ENCODE measurements at places on chromosomes 1 and 21.

- DNase-seq, result no peak
Measured at GRCh38 chr1:24918995-24919605, 11.0 kb downstream of the RUNX3 start.

DNA sequence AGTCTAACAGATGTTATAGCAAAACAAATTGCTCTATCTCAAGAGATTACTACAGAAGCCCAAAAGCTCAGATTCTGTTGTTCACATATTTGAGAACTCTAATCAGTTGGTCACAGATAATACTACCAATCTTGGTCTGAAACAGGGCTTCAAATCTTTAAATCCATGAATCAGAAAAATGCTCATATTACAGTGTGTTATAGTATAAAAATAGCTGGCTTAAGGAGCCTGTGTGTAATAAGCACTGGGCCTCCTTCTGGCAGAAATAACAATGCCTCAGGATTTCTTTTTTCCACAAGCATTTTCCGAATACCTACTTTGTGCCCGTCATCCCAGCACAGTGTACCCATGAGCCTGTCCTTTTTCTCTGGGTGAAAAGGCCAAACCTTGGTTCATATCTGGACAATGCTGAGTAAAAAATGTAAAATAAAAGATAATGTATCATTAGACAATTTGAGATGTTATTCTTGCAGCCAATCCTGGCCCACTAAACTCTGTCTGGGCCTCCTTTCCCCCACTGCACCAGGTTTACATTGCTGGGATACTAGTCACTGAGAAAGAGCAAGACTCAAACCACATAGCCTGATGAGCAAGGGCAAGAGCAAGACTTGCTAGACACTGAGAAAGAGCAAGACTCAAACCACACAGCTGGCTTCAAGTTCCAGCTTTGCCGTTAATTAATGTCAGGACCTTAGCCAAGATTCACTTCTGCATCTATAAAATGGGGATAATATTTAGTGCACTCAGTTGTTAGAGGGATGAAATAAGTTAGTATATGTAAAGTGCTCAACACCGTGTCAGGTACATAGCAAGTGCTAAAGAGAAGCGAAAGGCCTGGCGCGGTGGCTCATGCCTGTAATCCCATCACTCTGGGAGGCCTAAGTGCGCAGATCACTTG lies 17.0 kb upstream of the ADAR start:
- DNase-seq, result no peak

- no peak for DNase-seq
Measured at GRCh38 chr1:93111561-93111960, 32.5 kb downstream of the MTF2 start.

DNA sequence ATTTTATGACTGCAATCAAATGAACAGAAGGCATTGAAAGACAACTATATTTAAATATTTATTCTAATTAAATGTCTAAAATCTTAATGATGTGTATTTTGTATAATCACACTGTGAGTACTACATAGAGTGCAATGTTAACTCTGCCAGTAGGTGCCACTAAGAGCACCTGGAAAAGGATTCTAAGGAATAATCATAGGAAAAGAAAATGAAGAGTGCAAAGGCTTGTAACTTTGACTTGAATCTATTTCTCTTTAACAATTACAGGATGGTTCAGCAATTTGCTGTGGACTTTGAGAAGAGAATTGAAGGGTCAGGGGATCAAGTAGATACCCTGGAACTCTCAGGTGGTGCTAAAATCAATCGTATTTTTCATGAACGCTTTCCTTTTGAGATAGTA lies 200.4 kb downstream of the DNM3 start:
- DNase-seq, result no peak

DNA sequence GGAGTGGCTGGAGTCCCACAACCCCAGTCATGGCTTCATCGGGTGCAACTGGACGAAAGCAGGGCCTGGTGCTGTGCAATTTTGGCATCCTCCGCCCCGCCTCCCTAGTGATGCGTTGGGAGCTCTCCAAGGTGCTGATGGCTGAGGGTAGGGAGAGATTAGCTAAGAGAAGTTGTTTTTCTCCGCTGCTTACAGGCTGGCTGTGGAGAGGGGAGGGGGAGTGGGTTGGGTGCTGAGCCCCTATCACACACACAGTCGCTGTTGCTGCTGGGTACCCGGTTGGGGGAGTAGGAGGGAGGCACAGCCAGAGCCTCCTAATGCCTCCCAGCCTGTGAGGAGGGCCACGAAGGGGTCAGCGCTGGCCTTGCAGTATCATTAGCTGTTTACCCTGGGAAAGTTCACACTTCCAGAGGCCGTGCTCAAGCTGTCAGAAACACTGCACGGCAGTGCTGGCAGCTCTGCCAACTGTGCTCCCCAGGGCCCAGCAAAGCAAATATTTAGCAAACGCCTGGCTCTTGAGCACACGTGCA lies 110.0 kb downstream of the GRIK3 start:
- DNase-seq, result no peak

GRCh38 chr1:192933744-192934143 lies 124.9 kb downstream of the RGS2 start:
- no peak for DNase-seq

GRCh38 chr21:42089093-42089631 lies 18.0 kb downstream of the UMODL1 start:
- no peak for DNase-seq

DNA sequence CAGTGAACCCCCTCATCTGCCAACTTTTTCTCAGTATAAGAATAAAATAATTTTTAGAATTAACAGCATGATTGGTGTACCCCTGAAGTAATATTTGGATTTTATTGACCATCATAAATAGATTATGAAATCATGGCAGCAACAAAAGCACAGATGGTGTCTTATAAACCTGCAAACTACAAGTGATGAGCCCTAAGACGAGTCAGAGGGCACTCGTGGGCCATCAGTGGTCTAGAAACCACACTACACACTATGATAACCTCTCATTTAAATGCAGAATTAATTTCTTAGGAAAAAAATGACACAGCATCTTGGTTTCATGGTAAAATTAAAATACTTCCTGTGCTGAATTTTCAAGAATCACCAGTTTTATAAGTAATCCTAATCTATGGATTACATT lies 312.4 kb downstream of the PTBP2 start:
- no peak for DNase-seq

DNA sequence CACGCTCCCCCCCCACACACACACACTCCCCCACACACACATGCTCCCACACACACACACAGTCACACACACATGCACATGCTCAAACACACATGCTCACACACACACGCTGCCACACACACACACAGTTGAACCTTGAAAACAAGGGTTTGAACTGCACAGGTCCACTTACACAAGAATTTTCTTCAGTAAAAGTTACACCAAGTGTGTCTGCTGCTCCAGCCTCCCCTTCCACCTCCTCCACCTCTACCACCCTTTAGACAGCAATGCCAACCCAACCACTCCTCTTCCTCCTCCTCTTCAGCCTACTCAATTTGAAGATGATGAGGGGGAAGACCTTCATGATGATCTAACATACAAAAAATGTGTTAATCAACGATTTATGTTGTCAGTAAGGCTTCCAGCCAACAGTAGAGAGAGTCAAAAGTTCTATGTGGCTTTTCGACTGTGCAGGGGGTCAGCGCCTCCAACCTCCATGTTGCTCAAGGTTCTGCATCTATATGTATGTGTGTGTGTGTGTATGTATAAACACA lies 26.8 kb downstream of the HSF2BP start:
- no peak for DNase-seq

DNA sequence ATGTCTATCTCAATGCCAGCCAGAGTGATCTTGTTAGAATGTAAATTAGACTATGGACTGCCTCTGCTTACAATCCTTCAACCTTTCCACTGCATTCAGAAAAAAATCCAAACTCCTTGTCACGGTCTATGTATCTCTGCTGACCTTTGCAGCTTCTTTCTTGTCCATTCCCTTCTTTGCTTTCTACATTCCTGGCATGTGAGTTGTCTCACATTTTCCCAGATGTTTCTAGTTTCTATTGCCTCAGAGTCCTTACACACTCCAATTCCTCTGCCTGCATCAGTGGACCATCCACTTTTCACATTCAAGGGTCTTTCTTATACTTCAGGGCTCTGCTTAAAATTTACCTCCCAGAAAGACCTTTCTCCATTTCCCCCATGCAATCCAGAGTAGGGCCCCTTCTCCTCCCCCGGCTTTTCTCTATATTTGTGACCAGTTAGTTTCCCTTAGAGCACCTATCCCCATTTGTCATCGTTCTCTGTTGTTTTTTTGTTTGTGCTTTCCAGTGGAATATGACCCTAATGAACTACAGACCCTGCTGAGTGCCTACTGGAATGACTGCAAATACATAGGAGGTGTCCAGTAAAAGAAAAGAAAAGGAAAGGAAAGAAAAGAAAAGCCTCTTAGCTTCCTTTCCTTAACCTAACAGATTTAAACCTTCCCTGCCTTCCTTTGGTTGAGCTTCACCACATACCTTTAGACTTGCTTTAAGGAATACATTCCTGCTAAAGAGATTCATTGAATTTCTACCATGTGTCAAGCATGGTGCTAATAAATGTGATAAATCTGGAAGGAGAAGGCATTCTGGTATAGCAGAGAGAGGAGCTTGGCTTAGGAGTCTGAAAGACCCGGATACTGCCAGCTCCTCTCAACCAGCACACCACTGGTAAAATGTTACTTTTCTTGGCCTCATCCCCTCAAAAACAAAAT lies 102.0 kb downstream of the DIRAS3 start:
- no peak for DNase-seq

GRCh38 chr1:150686275-150686674 lies 10.7 kb downstream of the GOLPH3L start:
- DNase-seq, result no peak

DNA sequence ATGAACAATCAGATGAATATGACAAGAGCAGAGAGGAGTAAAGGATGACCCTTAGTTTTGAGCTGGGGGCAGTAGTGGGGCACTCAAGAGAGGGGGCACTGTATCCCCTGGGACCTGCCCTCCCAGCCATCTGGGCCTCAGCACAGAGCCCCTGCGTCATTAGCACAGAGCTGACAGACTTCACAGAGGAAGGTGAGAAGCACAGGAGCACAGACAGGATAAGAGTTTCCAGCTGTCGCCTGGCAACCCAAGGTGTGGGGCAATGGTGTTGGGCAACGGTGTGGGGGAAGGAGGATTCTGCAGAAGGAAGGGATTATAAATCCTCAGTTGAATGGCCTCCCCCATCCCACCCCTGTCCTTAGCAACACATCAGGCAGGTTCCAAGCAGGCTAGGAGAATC lies 30.2 kb downstream of the RAB3B start:
- no peak for DNase-seq

DNA sequence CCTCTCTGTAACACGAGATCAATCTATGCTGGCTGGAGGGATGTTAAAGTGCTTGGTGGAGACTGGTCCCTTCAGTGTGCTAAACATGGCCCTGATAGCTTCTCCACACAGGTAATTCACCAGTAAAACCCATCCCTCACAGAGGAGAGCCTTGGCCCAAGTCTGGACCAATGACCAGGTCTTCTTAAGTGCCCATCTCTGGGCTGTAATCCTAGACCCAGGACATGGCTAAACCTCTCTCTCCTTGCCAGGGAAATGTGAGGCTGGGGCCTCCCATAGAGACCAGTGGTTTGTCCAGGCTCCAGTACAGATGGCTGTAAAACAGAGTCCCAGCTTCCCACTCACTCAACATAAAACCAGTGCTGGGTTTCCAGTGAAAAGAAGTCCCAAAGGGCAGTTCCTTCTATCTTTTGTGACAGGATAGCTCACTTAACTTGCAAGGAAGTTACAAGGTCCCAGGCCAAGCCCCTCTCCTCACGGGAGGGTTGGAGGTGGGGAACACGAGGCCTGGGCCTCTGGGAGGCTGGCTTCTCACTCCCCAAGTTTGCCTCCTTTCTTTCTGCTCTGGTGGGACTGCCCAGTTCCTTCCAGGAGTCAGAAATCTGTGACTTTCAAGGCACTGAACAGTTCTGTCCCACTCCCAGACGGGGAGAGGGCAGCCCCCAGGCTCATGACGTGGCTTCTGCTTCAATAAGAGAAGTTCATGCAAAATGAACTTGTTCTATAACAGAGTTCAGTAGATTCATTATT lies 2.2 kb upstream of the KIF17 start:
- DNase-seq, result no peak

- DNase-seq, result no peak
Measured at GRCh38 chr1:167923324-167924056, 9.6 kb upstream of the ADCY10 start.

- DNase-seq, result no peak
Measured at GRCh38 chr1:172480431-172480830, 36.6 kb upstream of the PIGC start.

- no peak for DNase-seq
Measured at GRCh38 chr1:152145769-152146168, 13.3 kb downstream of the RPTN start.

DNA sequence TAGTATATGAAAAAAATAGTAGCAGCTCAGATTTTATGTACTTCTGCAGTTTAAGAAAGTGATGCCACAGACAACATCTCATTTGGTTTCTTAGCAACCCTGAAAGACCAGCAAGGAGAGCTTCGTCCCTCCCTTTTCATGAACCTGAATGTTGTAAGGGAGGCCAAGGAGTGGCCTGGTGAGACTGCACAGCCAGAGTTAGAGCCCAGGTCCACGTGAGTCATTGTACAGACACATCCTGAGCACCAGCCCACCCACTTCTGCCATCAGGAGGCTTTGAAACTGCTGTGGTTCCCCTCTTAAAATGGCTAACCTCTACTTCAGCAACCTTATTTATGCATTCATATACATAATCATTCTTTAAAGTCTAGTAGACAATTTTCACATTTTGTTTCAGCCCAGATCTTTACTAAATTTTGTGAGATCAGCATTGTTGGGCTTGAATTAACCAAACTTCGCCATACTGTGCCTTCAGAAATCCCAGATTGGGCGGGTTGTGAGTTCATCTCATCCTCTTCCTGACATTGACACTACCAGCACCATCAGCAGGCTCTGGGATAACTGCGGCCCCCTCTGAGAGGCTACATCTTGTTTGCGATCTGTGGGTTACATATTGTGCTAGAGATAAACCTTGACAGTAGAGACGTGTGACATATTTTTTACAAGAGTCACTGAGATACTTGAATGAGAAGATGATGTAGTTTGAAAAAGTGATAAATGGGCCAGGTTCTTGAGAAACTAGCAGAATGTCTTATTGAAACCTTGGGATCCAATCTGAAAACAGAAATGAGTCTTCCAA lies 106.7 kb downstream of the CAMTA1 start:
- DNase-seq, result no peak

DNA sequence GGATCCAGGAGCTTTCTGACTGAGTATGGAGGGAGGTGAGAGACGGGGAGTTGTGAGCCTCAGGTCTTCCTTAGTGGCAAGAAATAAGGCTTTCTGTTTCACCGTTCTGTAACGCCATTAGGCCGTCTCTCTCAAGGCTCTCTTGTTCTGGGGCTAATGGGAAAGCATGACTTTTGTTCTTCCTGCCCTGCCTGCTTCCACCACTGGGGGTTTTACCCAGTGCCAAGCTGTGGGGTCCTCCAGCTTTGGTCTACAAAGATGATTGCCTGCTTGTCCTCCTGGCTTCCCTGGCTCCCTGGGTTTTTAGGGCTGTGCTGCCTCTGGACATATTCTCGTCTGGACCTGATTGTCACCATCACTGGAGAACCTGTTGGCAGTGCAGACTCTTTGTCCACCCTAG lies 74.8 kb upstream of the TINAGL1 start:
- DNase-seq, result no peak

- no peak for DNase-seq
Measured at GRCh38 chr21:35635261-35635660, 425.1 kb downstream of the SETD4 start.

Measured in cortex of kidney (tissue), 1 donor.